ENCODE measurements at places on chromosomes 11 and 22. TPM values are rescaled to one million over a fixed set of nuclear protein-coding genes. Genes with fewer than 3 reads are reported as not detected.
A peak's percentile ranks its signal among the peaks of the same experiment; 100 is the strongest.

GRCh38 chr11:13207665-13208594 lies 69.7 kb upstream of the BMAL1 start:
- no peaks in the 10 kb centered on the region for H3K4me1 ChIP-seq
- H3K4me3 ChIP-seq, result peak overlapping the region; percentile 39
- H3K27me3 ChIP-seq, result no peaks in the 10 kb centered on the region

GRCh38 chr11:35390737-35391682 lies 28.3 kb downstream of the SLC1A2 start:
- no peak for DNase-seq
- no peak overlapping the region for H3K4me3 ChIP-seq
- H3K27ac ChIP-seq, result peak overlapping the region; percentile 71
- H3K36me3 ChIP-seq, result no peaks in the 10 kb centered on the region
- no peaks in the 10 kb centered on the region for H3K27me3 ChIP-seq

- no peak overlapping the region for H3K27ac ChIP-seq
- DNase-seq, result no peak
- H3K27me3 ChIP-seq, result no peaks in the 10 kb centered on the region
- no peaks in the 10 kb centered on the region for H3K36me3 ChIP-seq
- H3K4me3 ChIP-seq, result no peak overlapping the region
- no peaks in the 10 kb centered on the region for H3K4me1 ChIP-seq
Measured at GRCh38 chr11:27281740-27282590, 81.0 kb downstream of the CCDC34 start.

Gene LRRC74B
- not detected for total RNA-seq

Gene DEPDC7
- 0.64 TPM for total RNA-seq

GRCh38 chr11:115362997-115363396 lies 141.2 kb downstream of the CADM1 start:
- no peak overlapping the region for H3K4me3 ChIP-seq
- H3K27ac ChIP-seq, result no peak overlapping the region
- DNase-seq, result no peak
- H3K27me3 ChIP-seq, result no peaks in the 10 kb centered on the region

DNA sequence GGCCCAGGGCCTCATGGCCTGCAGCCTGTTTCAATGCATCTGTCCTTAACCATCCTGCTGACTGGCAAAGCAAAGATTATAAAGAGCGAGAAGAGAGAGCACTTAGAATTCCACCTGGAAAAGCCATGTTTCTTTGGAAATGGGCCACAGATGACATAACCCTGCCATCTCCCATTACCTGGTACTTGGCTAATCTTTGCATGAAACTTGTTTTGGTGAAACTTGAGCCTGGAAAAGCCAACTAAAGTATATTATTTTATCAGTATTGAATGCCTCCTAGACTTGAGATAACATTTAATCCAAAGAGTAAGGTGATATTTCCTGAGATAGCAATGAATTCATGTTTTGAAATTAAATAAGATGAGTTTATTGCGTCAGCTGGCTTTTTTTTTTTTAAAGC lies 72.6 kb downstream of the NAV2 start:
- no peak for DNase-seq
- no peak overlapping the region for H3K27ac ChIP-seq
- H3K36me3 ChIP-seq, result no peaks in the 10 kb centered on the region
- H3K27me3 ChIP-seq, result no peaks in the 10 kb centered on the region

GRCh38 chr11:19664886-19665548 lies 47.6 kb upstream of the NAV2 start:
- no peak overlapping the region for H3K4me3 ChIP-seq
- H3K36me3 ChIP-seq, result no peaks in the 10 kb centered on the region
- no peaks in the 10 kb centered on the region for H3K4me1 ChIP-seq
- H3K27me3 ChIP-seq, result no peaks in the 10 kb centered on the region
- H3K27ac ChIP-seq, result no peak overlapping the region

- no peak for DNase-seq
- no peaks in the 10 kb centered on the region for H3K36me3 ChIP-seq
- no peaks in the 10 kb centered on the region for H3K4me1 ChIP-seq
- peak overlapping the region; percentile 30 for H3K27ac ChIP-seq
Measured at GRCh38 chr22:19525116-19525660, 978 bp upstream of the CLDN5 start.

DNA sequence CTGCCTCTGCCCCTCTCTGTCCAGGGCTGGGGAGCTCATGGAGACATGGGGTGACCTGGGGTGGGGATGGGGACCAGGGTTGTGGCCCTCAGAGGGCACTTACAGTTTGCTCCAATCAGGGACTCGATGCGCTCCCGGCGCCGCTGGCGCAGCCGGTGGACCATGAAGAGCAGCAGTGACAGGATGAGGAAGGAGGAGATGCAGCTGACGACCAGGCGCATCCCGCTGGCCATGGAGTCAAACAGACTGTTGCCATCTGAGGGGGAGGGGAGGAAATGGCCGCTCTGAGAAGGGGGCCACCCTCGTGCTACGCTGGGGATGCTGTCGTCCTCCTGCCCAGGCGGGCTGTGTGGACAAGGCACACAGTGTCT lies 80.5 kb downstream of the DGCR2 start:
- no peak for DNase-seq
- H3K36me3 ChIP-seq, result peaks cover 10% of the 10 kb centered on the region
- H3K27me3 ChIP-seq, result no peaks in the 10 kb centered on the region
- H3K4me1 ChIP-seq, result no peaks in the 10 kb centered on the region
- no peak overlapping the region for H3K4me3 ChIP-seq

DNA sequence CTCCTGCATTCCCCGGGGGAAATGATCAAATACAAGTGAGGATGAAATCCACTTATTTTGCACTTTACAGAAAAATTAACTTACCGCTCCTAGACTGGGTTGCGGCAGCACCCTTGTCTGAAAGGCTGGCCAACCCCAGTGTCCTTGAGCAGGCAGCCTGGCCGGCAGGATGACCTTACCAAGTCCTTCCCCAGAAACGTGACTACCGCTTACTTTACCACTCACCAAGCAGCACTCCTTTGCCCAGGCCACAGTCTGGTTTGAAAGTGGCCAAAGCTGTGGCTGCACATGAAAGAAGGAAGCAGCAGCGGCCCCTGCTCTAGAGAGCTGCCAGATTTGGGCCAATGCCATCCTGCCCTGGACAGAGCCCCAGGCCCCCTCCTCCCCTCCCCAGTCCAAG lies 20.3 kb downstream of the MYH9 start:
- peaks cover 92% of the 10 kb centered on the region for H3K4me1 ChIP-seq
- DNase-seq, result peak; percentile 35
- H3K4me3 ChIP-seq, result no peak overlapping the region
- H3K36me3 ChIP-seq, result no peaks in the 10 kb centered on the region

- no peak overlapping the region for H3K4me3 ChIP-seq
- H3K27me3 ChIP-seq, result no peaks in the 10 kb centered on the region
- H3K36me3 ChIP-seq, result no peaks in the 10 kb centered on the region
- DNase-seq, result no peak
- no peak overlapping the region for H3K27ac ChIP-seq
Measured at GRCh38 chr22:31305194-31305593, 12.9 kb upstream of the PIK3IP1 start.

GRCh38 chr11:36455658-36456111 lies 54.4 kb downstream of the TRAF6 start:
- H3K27me3 ChIP-seq, result no peaks in the 10 kb centered on the region
- H3K36me3 ChIP-seq, result no peaks in the 10 kb centered on the region
- H3K4me1 ChIP-seq, result peaks cover 16% of the 10 kb centered on the region
- DNase-seq, result peak; percentile 88
- H3K4me3 ChIP-seq, result no peak overlapping the region

Gene TSKU
- 65.1 TPM for total RNA-seq

DNA sequence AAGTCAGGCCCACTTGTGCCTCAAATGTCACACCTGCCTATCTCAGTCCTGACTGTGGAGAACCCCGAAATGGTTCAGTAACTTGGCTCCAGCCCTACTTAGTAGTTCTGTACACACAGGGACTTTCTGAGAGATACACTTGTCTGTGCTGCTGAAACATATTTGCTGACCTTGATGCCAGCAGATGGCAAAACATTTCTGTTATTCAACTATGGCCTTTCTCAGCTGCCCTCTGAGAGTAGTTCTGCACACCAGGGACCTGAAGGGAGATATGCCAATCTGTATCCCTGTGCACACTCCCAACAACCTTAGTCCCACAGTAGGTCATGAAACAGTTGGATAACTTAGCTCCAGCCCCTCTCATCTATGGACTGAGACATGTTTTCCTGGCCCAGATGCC lies 1651.5 kb downstream of the LRRC4C start:
- no peaks in the 10 kb centered on the region for H3K36me3 ChIP-seq
- H3K27me3 ChIP-seq, result no peaks in the 10 kb centered on the region
- H3K4me3 ChIP-seq, result no peak overlapping the region

DNA sequence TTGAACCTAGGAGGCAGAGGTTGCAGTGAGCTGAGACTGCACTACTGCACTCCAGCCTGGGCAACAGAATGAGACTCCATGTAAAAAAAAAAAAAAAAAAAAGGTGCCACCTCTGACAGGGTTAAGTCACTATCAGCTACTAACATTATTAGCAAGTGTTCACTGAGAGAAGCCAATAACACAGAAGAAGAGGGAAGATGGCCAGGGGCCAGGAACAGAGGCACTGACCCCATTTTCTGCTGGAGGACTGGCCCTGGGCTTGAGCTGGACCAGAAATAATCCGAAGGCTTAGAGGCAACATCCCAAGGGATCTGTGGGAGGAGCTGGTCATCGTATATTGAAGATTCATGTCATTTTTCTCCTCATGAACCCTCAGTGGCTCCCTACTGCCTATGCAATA lies 5.0 kb downstream of the SLC5A1 start:
- no peaks in the 10 kb centered on the region for H3K36me3 ChIP-seq
- DNase-seq, result no peak
- no peak overlapping the region for H3K27ac ChIP-seq
- no peaks in the 10 kb centered on the region for H3K27me3 ChIP-seq
- no peak overlapping the region for H3K4me3 ChIP-seq

Gene APOA5
- not detected for total RNA-seq

DNA sequence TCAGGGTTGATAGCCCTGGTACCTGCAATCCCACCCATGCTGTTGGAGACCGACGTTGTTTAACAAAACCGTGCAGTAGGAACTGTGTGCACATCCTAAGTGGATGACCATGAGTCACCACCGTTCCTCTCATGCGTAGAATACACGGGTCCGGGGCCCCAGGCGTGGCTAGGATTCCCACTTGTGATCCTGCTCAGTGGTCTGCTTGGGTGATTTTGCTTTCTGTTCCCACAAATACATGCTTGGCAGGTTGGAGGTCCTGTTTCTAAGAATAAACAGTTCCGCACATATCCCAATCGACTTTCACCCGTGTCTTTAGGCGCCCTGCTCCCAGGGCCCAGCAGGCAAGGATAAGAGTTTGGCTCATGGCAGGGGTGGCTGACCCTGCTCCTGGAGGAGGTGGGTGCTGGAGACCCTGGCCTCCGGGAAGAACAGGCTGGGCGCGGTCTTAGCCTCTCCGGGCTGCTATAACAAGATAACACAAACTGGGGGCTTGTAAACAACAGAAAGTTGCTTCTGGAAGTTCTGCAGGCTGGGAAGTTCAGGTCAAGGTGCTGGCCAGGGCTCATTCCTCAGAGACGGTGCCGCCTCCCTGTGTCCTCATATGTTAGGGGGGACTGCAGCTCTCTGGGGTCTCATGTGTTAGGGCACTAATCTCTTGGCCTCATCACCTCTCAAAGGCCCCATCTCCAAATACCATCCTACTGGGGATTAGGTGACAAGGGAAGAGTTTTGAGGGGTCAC lies 1028.3 kb downstream of the BRD1 start:
- H3K27me3 ChIP-seq, result no peaks in the 10 kb centered on the region
- no peaks in the 10 kb centered on the region for H3K4me1 ChIP-seq
- DNase-seq, result no peak

GRCh38 chr11:130911306-130911705 lies 5.0 kb downstream of the SNX19 start:
- no peaks in the 10 kb centered on the region for H3K27me3 ChIP-seq
- H3K4me3 ChIP-seq, result no peak overlapping the region
- DNase-seq, result no peak
- H3K4me1 ChIP-seq, result peaks cover 3% of the 10 kb centered on the region
- no peak overlapping the region for H3K27ac ChIP-seq

DNA sequence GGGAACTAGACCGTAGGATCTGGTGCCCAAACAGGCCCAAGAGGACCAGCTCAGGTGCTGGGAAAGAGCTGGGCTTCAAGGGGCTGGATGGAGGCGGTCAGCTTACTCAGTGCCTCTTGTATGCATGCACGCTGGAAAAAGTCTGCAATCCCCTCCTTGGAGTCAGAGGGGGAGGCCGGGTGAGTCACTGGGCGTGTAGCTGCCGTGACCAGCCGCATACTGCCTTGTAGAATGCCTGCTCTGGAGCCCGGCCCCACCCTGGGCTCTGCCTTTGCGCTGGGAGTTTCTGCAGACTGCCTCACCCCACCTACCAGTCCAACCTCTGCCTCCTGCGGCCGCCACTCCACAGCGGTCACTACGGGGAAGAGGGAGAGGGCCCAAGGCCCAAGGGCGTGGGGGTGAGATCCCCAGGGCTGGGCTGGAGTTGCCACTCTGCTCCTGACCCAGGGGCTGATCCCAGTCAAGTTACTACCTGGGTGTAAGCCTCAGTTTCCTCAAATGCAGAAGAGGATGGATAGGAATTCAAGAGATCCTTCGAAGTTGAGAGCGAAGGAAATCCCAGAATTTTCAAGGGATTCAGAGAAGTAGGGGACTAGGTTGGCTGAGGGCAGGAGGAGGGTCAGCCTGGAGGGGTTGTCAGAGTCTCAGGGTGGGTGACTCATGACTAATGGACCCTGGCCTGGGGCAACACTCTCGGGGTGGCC lies 4.2 kb downstream of the MRGPRF start:
- H3K4me1 ChIP-seq, result peaks cover 6% of the 10 kb centered on the region
- no peak for DNase-seq
- H3K27me3 ChIP-seq, result peaks cover 12% of the 10 kb centered on the region
- H3K27ac ChIP-seq, result peak overlapping the region; percentile 10
- no peak overlapping the region for H3K4me3 ChIP-seq

Gene SYT13
- total RNA-seq, result not detected

GRCh38 chr11:107562647-107563208 lies 2.8 kb downstream of the ALKBH8 start:
- no peak for DNase-seq
- H3K4me1 ChIP-seq, result no peaks in the 10 kb centered on the region
- H3K36me3 ChIP-seq, result no peaks in the 10 kb centered on the region
- H3K27ac ChIP-seq, result no peak overlapping the region

DNA sequence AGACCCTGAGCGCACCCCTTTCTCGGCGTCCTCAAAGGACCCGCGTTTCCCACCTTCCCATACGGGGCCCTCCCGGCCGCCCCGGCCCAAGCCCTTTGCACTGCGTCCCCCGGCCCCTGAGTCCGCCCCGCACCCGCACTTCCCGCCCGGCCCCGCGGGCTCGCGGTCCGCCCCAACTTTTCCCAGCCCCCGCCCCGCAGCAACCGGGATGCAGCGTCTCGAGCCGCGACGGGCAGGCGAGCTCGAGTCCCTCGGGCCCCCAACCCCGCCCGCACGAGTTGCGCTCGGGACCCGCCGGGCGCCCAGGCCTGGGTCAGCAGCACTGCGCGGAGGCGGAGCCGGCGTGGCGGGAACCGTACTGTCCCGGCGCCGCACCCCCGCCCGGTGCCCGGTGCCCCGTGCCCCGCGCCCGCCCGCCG lies 371 bp downstream of the SMCO4 start:
- H3K4me1 ChIP-seq, result peaks cover 2% of the 10 kb centered on the region
- peak overlapping the region; percentile 83 for H3K4me3 ChIP-seq
- H3K36me3 ChIP-seq, result no peaks in the 10 kb centered on the region
- no peaks in the 10 kb centered on the region for H3K27me3 ChIP-seq
